ENCODE measurements at places on chromosomes 5 and 9. TPM values are rescaled to one million over a fixed set of nuclear protein-coding genes. Genes with fewer than 3 reads are reported as not detected.

Gene PLCXD3
- not detected for total RNA-seq

GRCh38 chr5:115414406-115415142 lies 118.1 kb upstream of the CCDC112 start:
- no peak for DNase-seq

Gene DMGDH
- total RNA-seq = 0.07 TPM

GRCh38 chr5:115126303-115126702 lies 43.4 kb downstream of the TRIM36 start:
- no peak for DNase-seq

Gene DCAF12
- total RNA-seq = 29.6 TPM

DNA sequence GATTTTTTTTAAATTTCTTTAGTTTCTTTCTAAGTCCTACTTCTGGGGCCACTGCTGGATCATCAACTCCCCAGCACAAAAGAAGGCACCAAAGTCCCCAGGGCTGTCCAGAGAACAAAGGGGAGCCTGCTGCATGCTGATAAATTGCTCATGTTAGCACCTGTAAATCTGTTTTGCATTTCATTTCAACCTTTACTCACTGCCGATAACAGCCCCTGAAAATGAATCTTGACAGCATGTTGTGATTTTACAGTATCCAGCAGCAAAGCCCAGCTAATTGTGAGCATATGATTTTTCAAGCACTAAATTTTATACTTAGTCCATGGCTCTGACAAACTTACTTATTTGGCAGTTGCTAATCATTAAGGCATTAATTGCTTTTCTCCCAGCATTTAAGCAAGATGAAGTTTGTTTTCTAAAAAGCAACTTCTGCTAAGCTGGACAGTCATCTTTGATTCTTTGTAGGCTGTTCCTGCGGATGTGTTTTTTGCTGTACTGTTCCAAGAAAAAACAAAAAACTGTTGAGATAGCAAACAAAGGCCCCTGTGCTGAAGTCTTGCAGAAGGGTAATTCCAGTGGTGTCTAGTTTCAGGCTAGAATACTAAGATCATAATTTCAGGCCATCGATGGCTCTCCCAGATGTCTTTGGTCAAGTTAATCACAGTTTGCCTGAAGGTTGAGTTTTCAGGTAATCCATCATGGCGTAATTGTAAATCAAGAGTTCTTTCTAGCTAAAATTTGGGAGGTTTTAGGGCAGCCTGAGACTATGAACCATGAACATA lies 73.1 kb upstream of the GAS1 start:
- DNase-seq = no peak

DNA sequence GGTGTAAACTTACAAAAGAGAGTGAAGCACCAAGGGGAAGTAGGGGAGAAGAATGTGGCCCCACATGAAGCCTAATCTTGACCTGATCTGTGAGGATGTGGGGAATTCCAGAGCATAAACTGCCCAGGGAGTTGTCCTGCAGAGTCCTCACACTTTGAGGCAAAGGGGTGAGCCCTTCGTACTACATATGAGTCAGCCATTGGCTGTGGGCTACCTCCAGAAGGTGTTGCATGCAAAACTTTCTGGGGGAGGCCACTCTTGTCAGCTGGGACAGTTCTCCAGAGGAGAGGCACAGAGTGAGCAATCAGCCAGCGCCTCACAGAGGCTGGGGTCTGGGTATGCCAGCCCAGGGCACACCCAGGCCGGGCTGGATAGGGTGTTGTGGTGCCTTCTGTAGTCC lies 98.1 kb upstream of the NMUR2 start:
- DNase-seq = no peak

DNA sequence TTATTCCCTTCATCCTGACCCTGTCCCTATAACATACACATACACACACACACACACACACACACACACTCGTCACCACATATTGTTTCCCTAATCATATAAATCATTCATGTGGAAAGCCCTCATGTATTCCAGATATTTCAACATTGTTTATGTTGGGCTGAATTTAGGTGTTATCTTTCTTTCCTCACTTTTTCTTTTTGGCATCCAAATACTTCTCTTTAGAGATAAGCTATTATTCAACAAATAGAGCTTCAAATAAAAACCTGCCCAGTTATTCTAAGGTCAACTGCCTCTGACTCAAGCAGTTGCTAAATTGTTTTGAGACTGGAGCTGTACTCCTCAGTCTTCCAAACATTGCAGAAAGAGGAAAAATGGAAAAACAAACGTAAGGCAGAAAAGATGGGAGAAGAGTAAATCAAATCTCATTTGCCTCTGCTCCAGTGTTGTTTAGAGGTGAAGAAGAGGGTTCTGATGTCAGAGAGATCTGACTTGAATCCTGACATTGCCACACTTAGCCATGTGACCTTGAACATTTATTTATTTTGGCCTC lies 215.7 kb downstream of the GAS1 start:
- no peak for DNase-seq

Gene HK3
- not detected for total RNA-seq

Gene NEUROG1
- total RNA-seq = not detected

DNA sequence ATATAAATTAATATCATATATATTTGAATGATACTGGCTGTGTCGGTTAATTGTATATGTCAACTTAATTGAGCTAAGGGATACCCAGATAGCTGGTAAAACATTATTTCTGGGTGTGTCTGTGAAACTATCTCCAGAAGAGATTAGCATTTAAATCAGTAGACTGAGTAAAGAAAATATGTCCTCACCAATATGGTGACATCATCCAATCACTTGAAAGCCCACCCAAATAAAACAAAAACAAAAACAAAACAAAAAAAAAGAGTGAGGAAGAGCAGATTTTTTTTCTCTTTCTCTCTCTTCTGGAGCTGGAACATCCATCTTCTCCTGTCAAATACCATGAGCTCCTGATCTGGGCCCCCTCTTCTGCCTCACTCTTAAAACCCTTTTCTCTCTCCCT lies 15.7 kb upstream of the CCDC152 start:
- no peak for DNase-seq

DNA sequence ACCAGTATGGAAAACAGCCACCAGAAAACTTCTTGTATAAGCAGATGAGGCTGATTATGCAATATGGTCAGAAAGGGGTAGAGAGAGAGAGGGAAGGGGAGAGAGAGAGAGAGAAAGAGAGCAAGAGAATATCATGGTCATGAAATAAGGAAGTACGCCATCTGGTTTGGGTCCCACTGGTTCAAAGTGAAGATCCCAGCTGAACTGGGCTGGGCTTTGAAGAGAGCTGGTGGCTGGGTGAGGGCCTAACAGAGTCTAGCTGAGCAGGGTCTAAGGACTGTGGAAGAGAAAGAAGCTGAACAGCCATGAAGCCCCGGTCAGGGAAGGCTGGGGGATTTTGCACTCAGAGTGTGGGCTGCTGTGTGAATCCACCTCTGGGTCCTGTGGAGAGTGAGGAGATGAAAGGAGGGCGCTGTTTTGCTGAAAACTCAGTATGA lies 14.6 kb downstream of the TRIM14 start:
- no peak for DNase-seq

Gene IGFBPL1
- 0.46 TPM for total RNA-seq

Gene RAB24
- total RNA-seq = 12.7 TPM

Gene SLCO6A1
- not detected for total RNA-seq

DNA sequence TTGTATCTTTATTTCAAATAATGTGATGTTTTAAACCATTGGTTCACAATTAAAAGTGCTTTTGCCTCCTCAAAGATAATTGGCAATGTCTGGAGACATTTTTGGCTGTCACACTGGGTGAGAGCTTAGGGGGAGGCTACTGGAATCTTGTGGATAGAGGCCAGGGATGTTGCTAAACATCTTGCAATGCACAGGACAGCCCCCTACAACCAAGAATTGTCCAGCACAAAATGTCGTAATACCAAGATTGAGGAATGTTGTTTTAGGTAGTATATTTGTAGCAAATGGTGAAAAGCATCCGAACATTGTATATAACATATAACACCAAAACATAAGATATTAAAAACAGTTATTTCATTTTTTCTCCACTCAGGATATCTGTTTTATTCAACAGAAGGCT lies 99.8 kb downstream of the SLC44A1 start:
- no peak for DNase-seq

DNA sequence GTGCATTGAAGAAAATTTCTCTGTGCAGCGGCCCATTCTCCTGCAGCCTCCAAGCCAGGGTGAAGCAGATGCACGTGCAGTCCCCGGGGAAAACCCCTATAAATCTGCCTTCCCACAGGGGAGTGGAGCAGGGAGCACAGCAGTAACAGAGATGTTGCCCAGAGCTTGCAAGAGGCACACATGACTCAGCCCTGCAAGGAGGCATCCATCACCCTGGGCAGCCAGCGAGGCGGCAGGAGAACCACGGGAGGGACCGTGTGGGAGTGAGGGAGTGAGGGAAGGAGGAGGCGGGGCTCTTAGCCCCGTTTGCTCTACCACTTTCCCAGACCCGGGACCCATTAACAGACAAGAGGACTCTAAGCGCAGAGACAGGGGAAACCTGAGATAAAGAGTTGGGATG lies 96.2 kb upstream of the ARAP3 start:
- peak; percentile 42 for DNase-seq

DNA sequence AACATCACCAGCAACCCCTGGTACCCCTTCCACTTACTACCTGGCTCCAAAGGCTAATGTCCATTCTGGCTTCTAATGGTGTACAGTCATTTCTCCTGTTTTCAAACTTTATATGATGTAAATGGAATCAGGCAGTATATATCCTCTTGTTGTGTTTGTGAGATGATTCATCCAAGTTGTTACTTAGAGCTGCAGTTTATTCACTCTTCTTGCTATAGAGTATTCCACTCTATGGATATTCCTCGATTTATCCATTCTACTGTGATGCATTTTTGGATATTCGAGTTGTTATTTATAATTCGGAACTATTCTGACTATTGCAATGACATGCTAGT lies 32.4 kb downstream of the IRF1 start:
- DNase-seq = no peak

GRCh38 chr5:1058083-1058945 lies 49.7 kb downstream of the NKD2 start:
- no peak for DNase-seq

DNA sequence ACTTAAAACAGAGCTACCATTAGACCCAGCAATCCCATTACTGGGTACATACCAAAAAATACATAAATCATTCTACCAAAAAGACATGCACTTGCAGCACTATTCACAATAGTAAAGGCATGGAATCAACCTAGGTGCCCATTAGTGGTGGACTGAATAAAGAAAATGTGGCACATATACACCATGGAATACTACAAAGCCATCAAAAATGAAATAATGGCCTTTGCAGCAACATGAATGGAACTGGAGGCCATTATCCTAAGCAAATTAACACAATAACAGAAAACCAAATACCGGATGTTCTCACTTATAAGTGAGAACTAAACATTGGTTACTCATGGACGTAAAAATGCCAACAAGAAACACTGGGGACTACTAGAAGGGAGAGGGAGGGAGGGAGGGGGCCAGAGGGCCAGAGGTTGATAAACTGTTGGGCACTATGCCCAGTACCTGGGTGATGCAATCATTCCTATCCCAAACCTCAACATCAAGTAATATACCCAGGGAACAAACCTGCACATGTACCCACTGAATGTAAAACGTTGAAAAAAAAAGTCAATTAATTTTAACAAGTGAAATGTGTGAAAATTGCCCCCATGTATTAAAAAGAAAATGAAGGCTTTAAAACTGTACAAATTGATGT lies 24.5 kb upstream of the GPR150 start:
- DNase-seq = no peak

- DNase-seq = no peak
Observed at GRCh38 chr9:125997196-125997823, 250.1 kb downstream of the PBX3 start.

DNA sequence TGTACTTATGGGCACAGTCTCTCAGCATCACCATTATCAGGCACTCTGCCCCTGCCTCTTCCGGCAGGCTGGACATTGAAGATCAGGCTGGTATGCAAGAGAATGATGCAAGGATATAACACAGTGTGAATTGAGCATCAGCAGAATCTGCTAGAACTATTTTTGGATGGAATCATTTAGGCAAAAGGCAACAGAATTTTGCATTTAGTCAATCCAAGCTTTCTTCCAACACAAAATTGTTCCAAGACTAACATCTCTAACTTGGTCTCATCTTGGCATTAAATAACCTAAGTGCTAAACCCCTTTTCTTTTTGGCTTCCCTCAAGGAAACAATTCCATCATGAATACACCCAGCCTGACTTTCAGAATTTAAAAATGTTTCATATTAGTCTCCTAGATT lies 339.9 kb downstream of the PRELID2 start:
- no peak for DNase-seq

DNA sequence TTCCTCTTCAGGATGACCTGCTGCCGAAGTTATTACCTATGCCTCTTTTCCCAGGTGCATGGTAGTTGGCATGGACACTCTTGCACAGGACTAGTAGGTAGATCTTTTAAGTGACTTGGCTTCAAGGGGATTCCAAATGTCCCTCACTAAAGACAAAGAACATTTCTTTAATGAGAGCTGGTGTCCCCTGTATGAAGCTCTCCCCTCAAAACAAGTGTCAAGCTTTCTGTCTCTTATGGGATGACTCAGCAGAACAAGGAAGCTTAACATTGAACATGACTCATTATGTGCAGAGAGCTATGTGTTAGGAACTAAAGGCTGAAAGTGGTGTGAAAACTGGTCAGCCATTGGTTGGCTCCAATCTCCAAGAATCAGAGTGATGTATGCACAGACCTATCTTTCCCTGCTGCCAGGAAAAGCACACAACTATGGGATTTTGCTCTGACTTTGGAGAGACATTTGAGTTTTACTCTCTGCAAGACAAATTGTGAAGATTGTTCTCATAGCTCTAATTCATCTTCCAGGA lies 120.5 kb downstream of the PRDM6 start:
- DNase-seq = peak; percentile 72

DNA sequence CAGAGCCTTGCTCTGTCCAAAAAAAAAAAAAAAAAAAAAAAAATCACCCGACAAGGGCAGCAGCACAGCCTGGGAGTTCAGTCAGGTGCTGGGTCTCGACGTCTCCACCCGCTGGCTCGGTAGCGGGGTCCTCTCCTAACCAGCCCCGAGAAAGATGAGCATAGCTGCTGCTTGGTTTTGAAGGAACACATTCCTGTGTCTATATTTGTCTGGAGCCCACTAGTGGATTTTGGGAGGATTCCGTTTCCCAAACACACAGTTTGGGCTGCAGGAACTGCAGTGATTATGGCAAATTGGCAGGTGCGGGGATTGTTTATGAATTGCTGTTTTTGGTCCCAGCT lies 1.2 kb downstream of the OTULINL start:
- no peak for DNase-seq

GRCh38 chr5:20536341-20536740 lies 548.3 kb upstream of the CDH18 start:
- DNase-seq = no peak

Gene NSG2
- total RNA-seq = not detected

Gene TXNDC8
- not detected for total RNA-seq

- DNase-seq = no peak
Observed at GRCh38 chr5:39898731-39899130, 474.0 kb upstream of the DAB2 start.

Measured in foreskin keratinocyte (primary cell).